SHP77 (cell line): ENCODE measurements at places on chromosomes 5 and 9.

DNA sequence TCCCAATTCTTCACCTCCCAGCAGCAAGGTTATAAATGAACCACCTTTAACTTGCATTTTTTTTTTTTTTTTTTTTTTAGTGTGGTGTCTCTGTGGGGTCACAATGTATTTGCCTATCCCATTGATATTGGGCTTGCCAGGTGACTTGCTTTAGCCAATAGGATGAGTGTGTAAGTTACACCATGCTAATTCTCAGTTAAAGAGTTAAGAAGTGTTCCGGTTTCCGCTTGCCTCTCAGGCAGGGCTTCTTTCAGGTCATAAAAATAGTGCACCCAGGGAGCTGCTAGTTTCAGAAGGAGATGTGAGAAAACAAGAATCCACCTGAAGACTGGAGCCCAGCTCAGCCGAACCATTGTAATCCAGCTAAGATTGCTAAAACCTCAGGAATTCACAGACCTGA, 84.2 kb upstream of the PTPRD start:
- DNase-seq = no peak

- DNase-seq = no peak
These were observed 535.0 kb upstream of the CDH18 start for GRCh38 chr5:20522905-20523482.

DNA sequence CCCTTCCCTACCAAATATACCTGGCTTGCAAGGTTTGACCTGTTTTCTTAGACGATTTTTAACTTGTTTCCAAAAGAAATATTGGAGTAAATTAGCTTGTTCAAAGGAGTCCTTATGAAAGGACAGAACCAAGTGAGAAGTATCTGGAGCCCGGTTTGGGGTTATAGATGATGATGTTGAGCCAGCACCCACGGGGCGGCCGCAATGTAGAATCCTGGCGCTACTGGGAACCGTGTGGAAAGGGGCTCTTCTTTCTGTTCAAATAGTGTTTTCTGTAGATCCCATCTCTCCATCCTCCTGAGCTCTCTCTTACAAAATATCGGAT, 517 bp upstream of the EXOSC2 start:
- no peak for DNase-seq

- no peak for DNase-seq
These were observed 30.4 kb upstream of the SYNPO start for GRCh38 chr5:150609843-150610584.

DNA sequence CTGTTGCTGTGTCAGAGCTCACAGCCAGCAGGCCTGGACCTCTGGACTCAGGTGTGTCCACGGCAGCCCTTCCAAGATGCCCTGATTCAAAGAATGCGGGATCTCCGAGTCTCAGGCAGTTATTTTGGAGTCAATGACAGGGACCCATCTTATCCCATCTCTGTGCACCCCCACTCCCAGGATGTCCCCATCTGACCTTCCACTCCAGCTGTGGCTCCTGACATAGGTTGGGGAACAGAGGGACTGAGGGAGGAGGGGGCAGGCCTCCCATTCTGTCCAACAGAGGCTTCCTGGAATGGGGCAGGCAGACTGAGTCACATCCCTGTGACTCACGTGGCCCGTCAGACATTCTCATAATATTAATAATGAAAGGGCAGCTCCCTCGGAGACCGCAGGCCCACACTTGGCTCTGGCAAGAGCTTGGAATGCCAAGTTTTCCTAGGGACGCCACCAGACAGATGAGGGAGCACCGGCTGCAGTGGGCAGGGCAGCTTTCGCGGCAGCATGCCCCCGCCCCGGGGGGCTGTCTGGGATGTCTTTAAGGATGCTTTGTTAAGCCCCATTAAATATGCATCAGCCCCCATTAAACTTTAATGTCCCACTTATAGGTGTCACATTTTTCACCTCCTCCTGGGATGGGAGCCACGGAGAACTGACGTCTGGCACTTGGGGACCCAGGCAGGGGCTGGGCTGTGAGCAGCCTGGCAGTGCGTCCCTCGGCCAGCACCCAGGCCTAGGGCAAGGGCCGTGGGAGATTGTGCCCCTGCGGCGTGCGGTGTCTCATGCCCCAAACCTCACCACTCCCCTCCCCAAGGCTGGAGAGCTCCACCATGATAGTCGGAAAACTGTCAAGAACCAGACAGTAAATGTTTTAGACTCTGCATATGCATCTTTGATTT, 23.6 kb upstream of the FIBCD1 start:
- DNase-seq = no peak
